ENCODE measurements at places on chromosomes 16 and 17. TPM values are rescaled to one million over a fixed set of nuclear protein-coding genes. Genes with fewer than 3 reads are reported as not detected.
A peak's percentile ranks its signal among the peaks of the same experiment; 100 is the strongest.

DNA sequence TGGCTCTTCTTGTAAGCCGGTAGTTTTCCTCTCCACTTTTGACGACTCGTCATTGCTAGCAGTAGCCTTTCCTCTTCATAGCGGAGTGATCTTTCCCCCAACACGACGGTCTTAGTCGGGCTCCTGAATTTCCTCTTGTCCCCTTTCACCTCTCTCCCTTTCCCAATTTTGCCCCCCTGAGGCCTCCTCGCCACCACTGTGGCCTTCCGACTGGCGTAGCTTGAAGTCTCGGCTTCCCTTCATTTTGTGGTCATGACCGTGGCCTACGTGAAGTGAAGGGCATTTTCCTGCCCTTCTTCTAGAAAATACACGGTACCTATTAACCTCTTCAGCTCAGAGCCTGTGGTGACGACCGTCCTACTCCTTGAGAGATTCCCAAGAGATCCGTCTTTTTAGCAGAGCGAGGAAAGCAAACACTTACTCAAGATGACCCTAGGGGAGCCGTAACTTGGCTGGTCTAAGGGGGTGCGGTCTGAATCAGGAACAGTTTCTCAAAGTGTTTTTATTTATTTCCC lies 787 bp downstream of the PRKAR1A start:
- no peak for DNase-seq

GRCh38 chr17:73901661-73902415 lies 257.6 kb upstream of the SDK2 start:
- DNase-seq, result peak; percentile 82

KCNJ16 gene
- 0.35 TPM for total RNA-seq

P2RX1 gene
- total RNA-seq, result 6.8 TPM

- no peak for DNase-seq
These were observed 1.3 kb downstream of the KIAA0513 start for GRCh38 chr16:85028685-85029407.

CYLD gene
- 48.3 TPM for total RNA-seq

- DNase-seq, result no peak
These were observed 4.3 kb downstream of the SLC5A2 start for GRCh38 chr16:31487071-31487719.

HEATR9 gene
- total RNA-seq, result 0.17 TPM

All from upper lobe of right lung (tissue), 1 donor.